ENCODE measurements at places on chromosomes 7 and 10. TPM values are rescaled to one million over a fixed set of nuclear protein-coding genes. Genes with fewer than 3 reads are reported as not detected.

DNA sequence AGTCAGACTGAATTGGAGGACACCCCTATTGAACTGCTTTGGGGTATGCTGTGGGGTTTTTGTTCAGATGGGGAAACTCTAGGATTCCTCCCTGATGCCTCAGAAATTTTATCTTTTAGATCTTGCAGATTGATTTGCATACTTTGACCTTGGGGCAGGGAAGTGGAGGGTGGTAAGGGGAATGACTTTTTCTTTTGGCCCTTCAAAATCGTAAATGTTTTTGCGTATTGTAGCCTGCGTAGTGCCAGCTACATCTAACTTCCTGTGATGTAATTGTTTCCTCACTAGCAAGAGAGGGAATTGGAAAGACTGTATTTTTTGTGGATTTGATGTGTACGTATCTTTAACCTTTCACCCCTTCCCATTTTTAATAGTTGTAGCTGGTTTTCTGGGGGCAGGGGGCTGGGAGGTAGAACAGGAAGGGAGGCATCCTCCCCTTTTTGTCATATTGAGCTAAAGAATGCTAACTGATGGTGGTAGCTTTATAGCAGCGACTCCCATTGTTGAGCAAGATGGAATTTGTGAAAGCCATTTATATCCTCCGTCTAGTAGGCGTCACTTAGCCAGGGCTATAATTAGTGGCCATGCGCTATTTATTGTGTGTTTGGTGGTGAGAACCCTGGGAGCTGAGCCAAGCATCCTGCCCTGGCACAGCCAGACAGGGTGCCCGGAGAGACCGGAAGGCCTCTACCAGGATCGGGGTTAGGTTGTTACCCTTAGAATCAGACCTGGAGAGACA, 11.3 kb downstream of the DUSP5 start:
- no peak for DNase-seq

DNA sequence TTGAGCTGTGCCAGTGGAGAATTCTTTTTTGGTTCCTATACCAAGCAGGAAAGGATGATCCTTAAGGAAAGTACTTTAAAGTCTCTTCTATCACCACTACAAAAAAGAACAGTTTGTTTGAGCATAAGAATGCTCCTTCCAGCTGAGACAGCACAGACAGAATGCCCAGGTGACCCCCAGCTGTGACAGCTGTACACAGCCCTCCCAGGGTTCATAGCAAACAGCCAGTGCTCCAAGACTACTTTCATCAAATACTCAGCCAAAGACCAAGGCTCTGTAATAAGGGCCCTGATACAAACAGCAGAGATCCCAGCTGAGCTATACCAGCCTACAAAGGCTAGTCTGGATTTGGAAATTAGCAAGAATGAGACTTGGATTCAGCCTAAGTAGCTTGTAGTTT, 65.7 kb downstream of the NXPH1 start:
- DNase-seq: no peak

GRCh38 chr10:49082766-49083165, 32.6 kb downstream of the VSTM4 start:
- no peak for DNase-seq

GRCh38 chr10:94397549-94398370, 4.6 kb upstream of the TBC1D12 start:
- DNase-seq: peak; percentile 81

GRCh38 chr7:88866265-88866863, 70.8 kb upstream of the TEX47 start:
- no peak for DNase-seq

- no peak for DNase-seq
Measured at GRCh38 chr10:27717224-27717623, 28.4 kb downstream of the MKX start.

- peak; percentile 83 for DNase-seq
Measured at GRCh38 chr10:75127471-75127870, 16.0 kb downstream of the SAMD8 start.

- no peak for DNase-seq
Measured at GRCh38 chr10:70629338-70629737, 26.8 kb upstream of the PRF1 start.

DNA sequence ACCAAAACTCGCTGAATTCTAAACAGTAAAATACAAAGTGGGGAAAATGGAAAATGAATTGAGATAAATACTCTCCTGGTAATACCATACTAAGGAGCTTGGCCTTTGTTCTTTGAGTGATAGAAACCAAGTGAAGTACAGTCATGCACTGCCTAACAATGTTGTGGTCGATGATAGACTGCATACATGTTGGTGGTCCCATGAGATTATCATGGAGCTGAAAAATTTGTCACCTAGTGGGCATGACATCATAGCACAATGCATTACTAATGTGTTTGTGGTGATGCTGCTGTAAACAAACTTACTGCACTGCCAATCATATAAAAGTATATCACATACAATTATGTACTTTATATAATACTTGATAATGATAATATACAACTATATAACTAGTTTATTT, 419.1 kb downstream of the ARL4A start:
- DNase-seq: no peak

DNA sequence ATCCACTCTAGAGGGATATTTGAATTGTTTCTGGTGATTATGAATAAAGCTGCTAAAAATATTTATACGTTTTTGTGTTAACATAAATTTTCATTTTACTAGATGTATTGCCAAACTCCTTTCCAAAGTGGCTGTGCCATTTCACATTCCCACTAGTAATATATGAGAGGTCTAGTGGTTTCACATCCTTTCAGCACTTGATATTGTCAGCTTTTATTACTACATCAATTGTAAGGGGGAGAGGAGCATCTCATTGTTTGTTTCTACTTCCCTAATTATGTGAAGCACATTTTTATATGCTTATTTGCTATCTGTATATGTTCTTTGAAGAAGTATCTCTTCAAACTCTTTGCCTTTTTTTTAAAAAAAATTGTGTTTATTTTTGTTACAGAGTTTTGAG, 184.5 kb downstream of the ADK start:
- peak; percentile 28 for DNase-seq

The UNCX gene
- not detected for total RNA-seq

The SLC35G1 gene
- total RNA-seq: 3.5 TPM

Measured in fibroblast of villous mesenchyme (primary cell).